ENCODE measurements at places on chromosomes 1 and 21.

DNA sequence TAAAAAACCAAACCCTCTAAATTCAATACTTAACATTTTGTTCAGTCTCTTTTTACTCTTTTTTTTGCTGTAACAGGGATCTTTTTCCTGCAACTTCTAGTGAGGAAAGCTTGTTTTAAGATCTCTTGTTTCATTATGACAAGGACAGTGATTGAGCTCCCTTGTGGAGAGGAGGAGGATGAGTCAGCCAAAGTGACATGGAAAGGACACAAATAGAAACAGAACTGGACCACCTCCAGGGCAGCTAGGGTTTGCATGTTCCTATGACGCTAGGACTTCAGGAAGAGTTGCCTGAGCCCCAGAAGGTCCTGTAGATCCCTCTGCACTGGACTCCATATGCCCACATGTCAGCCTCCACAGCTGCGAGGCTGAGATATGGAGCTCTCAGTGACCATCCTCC is 212.6 kb upstream of the FAM78B start:
- no peak for DNase-seq

- DNase-seq: no peak
Observed at GRCh38 chr1:210797422-210797821, 336.5 kb downstream of the KCNH1 start.

- DNase-seq: no peak
Observed at GRCh38 chr21:16441789-16442188, 712.0 kb downstream of the USP25 start.

DNA sequence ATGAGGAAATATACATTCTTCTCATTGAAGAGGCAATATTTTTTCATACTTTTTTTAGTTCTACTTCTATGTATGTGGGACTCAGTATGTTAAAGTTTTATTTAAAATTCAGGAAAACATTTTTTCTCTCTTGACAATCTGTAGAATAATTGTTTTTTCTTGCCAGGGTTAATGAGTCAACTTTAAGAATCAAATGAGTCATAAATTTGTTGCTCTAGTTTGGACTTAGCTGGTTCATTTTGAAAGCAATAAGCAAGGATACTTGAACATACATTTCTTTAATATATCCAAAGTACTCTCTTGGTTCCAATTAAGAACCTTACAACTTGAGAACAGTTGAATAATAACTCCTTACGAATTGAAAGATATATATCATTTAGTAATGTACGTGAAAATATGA is 1145.3 kb upstream of the B3GALT2 start:
- no peak for DNase-seq

DNA sequence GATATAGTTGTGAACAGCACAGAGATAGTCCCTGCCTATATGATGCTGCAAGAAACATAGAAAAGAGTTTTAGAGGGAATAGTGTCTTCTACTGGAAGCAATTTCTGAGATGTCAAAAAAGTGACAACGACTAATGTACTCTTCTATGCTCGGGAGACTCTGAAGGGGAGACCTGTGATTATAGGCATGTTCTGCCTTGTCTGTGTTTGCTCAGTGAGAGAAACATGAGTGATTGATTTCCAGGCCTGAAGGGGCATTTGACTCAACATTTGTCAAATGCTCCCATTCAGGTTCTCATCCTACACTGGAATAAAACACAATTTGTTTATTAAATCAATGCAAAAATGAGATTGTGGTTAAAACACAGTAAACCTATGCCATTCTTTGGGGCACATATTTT is 131.8 kb downstream of the CTH start:
- DNase-seq: no peak

GRCh38 chr1:201399352-201400126 is 415 bp upstream of the LAD1 start:
- DNase-seq: no peak

GRCh38 chr1:32881291-32881690 is 5.0 kb upstream of the HPCA start:
- DNase-seq: no peak

- DNase-seq: no peak
Observed at GRCh38 chr21:32233055-32233546, 45.7 kb downstream of the MIS18A start.

GRCh38 chr1:182629499-182630096 is 25.4 kb upstream of the RGS16 start:
- peak; percentile 37 for DNase-seq

DNA sequence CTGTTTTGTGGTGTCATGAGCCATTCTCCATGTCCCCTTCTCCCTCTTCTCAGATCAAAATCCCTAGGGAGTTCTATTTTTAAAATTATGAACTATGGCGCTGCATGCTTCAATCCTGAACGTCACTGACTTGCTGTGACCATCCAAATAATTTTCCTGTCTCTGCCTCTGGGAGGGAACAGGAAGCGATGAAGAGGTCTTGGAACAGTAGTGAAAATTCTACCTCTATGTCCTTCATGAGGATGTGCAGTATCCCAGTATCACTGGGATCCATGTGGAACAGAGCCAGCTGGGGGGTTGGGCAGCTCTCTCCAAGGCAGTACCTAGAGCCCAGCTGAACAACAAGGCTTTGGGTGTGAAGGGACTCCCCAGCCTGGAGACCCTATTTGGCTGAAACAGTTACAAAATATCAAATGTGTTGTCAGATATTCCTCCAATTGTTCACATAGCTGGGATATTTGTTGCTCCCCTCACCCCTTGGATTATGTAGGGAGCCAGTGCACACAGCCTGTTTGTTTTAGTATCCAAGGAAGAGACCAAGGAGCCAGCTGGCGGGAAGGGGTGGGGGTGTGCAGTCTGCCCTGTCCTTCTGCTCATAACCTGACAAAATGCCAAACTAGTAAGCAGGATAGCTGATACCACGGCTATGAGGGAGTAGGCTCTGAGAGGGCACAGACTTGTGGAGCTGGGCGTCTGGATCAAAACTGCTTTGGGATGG is 7.6 kb downstream of the DCLRE1B start:
- no peak for DNase-seq

GRCh38 chr1:9476790-9477463 is 62.3 kb upstream of the SLC25A33 start:
- DNase-seq: no peak

- no peak for DNase-seq
Observed at GRCh38 chr1:150366416-150367296, 2.7 kb downstream of the RPRD2 start.

- DNase-seq: no peak
Observed at GRCh38 chr1:66335125-66335524, 198.8 kb upstream of the SGIP1 start.

- no peak for DNase-seq
Observed at GRCh38 chr1:82778612-82779011, 977.9 kb downstream of the ADGRL2 start.

DNA sequence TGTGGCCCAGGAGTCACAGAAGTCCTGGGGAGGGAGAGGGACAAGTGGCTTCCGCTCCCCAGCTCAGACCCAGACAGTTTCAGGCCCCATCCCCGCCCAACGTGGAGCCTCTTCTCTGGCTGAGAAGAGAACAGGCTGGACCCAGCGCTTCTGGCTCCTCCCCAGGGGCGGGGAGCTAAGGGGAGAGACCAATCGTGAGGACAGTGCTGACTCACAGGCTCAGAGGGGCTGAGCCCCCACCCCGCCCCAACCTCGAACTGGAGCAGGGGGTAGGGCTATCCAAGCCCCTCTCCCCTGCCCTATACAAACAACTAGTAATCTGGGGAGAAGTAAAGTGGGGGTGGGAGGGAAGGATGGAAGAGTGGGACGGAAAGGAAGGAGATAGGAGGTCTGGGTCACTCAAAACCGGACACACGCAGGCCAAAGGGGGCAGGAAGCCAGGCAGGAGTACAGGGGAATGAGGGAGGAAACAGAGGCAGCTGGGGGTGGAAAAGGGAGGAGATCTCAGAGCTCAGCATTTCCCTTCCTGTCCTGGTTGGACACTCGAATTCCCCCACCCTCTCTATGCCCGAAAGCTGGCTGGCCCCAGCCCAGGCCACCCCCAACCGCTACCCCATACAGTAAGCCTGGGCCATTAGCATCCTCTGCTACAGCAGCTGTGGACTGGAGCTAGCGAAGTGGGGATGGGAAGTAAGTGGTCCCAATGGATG is at the start of gene SHC1:
SHC1 (minus strand) TSS at position 117 of the 710 bp plus-strand sequence. CDS start 221 bp downstream, outside the sequence.
- no peak for DNase-seq

DNA sequence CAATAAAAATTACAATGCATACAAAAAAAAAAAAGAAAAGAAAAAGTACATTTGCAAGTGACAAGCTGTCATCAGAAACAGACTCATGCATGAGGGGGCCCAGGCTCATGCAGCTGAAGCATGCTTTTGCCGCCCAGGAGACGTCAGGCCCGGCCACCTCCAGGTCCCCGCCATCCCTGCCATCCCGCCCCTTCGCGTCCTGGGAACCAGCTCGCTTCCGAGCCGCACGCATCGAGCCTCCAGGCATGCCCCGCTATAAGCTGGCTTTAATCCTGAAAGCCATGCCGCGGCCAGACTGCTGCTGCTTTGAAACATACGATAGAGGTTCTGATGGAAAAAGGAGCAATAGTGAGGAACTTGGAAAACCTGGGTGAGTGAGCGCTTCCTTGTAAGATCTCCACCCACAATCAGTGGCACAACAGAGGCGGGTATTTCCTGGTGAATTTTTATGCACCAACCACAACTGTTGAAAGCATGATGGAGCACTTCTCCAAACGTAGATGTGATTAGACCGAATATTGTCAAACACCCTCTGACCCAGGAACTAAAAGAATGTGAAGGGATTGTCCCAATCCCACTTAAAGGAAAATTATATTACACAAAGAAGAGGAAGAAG is 113.7 kb downstream of the FAF1 start:
- no peak for DNase-seq

DNA sequence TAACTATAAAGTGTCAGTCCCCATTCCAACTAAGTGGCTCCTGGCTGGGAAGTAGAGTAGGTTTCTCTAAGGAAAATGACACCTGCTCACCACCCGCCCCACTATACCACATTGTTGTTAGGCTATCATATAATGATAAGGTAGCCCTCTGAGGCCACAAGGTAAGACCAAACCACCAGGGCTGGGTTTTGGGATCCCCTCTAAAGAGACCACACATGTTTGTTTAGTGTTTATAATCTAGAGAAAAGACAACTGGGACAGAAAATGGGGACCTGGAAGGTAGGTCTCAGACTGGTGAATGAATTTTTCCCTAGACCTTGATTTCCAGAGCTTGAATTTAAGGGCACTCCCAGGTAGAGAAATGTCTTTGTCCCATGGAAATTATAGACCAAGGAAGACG is 15.2 kb downstream of the AKIRIN1 start:
- no peak for DNase-seq

DNA sequence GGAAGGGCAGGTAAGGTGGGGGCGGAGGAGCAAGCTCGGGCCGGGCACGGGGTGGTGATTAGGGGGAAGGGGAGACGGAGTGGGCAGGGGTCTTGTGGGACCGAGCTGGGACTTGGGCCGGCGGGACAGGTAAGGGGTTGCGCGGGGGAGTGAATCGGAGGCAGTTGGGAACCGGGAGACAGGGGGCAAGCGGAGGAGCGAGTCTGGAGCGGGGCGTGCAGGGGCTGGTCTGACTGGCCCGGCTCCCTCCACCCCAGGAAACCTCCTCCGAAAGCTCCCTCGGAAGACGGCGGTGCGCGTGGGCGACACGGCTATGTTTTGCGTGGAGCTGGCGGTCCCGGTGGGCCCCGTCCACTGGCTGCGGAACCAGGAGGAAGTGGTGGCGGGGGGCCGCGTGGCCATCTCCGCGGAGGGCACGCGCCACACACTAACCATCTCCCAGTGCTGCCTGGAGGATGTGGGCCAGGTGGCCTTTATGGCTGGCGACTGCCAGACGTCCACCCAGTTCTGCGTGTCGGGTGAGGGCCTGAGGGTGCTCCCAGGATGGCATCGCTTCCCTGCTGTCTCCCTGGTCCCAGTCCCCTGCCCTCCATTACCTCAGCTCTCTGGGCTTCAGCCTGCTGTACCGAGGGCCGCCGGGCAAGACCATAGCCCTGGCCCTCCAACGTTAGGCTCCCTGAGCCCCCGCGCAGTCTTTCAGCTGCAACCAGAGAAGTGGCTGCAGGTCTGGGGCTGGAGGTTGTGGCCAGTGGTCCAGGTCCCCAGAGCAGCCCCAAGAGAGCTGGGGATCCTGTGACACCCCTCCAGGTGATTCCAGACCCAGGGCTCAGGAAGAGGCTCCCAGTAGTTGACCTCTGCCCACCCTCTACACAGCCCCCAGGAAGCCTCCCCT is 6.3 kb downstream of the OBSCN start:
- DNase-seq: no peak

DNA sequence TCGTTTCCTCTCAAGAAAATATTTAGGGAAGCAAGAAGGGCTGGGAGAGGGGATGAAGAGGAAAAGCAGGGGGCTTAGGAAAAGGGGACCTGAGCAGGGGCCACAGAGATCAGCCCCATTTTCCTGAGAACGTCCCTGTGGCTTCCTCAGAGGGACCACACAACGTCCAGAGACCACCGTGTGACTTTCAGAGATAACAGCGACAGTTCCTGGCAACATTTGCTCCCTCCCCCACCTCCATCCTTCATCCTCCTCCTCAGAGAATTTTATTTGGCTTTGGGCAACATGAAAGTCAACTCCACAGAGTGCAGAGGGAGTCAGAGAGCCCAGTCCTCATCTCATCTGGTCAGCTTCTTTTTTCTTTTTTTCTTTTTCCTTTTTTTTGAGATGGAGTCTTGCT is 50.9 kb downstream of the RUNX1 start:
- DNase-seq: no peak

DNA sequence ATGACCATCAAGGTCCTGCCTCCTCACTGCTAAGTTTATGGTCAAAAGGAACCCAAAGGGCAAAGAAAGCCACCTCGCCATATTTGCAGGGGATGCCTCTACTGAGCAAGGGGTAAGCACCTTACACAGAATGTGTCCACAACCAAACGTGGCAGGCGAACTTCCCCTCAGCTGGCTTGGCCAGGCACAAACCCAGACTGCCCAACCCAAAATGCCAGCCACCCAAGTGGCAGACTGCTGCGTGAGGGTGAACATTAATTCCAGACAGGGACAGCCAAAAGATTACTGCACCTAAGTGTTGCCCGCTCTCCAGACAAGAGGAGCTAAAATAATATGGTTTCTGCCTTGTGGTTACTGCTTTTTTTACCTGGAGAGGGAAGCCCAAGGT is 16.0 kb downstream of the ZNF697 start:
- DNase-seq: no peak

GRCh38 chr1:41613689-41614574 is 129.4 kb upstream of the EDN2 start:
- no peak for DNase-seq

- DNase-seq: no peak
Observed at GRCh38 chr1:18947570-18947969, 8.9 kb downstream of the IFFO2 start.

DNA sequence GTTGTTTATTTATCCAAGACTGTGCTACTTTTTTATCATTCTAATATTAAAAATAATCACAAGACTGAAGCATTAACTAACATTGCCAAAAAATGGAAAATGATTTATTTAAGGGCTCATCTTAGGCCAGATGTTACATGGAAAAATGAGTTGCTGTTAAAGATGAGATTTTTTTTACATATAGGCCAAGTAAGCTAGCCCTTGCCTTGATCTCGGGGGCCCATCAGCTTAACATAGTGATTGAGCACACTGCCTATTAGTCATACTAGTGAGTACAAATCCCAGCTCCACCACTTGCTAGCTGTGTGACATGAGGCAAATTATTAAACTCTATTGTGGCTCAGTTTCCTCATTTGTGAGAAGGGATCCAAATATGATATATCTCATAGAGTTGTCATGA is 275.9 kb upstream of the SNX7 start:
- DNase-seq: no peak

Measured in T-helper 1 cell (primary cell).